ENCODE measurements at places on chromosomes 3 and 15.

DNA sequence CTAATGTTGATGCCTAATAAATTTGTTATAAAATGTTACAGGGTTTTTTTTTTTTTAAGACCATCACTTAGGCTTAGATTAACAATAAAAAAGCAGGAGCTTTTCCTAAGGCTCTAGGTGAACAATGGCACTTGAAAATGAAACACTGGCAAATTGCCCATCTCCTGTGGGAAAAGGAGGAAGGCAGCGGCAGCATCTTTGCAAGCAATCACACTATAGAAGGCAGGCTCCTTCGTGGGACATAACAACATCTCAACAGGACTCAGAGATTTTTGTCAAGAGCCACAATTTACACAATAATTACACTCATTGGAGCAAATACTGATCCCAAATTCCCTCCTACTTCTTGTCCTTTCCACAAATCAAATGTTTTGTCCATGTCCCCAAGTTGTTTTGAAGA is 646.7 kb downstream of the ROBO2 start:
- DNase-seq = no peak

- DNase-seq = no peak
Observed at GRCh38 chr3:108311797-108312196, 15.4 kb downstream of the HHLA2 start.

DNA sequence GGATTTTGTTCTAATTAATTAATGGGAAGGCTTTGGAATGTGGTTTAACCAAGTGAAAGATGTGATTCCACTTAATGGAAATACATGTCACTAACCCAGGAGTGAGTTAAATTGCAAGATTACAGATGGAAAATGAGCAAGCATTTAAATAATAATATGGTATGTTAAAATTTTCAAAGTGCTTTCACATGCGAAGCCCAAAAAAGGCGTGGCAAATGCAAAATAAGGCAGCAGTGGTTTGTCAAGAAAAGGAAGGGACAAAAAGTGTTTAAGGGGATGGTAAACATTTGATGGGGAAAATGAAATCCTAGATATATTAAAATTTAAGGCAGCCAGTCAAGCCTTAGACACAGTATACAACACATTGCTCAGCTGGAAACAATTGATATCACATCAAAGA is 2.9 kb downstream of the TICRR start:
- no peak for DNase-seq

- DNase-seq = no peak
Observed at GRCh38 chr3:129505341-129505740, 23.1 kb upstream of the RHO start.

GRCh38 chr3:71582612-71583565 is 639 bp downstream of the FOXP1 start:
- peak; percentile 14 for DNase-seq

DNA sequence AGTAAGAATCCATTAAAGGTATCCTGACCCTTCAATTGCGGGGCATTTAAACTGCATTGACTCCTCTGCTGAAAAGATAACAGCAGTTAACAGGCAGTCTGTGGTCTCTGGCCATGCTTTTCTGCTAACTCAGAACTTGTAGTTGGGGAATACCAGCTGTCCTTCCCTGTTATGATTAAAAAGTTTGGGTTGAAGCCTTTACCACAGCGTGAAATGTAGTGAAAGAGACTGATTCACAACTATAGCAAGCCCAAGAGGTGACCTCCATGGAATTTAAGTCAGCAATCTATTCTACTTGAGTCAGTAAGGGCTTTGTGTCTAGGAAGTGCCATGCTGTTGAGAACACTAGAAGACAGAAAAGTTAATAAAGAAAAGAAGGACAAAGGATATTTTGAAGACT is 1037.3 kb downstream of the SI start:
- no peak for DNase-seq

DNA sequence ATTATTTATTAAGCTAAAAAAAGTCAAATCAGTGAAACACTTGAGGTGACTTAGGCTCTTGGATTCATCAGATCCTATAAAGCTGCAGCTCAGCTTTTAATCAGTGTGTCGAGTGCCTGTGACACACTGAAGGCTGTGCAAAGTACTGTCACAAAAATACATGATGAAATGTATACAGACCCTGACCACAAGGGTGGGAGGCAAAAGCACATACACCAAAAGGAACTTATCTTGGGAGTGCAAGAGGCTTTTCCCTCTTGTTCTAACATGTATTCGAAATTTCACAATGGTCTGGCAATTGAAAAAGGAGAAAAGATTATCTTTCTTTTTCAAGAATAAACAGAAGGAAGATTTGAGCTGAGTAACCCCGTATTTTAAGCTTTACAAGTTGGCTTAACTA is 35.9 kb downstream of the VGLL4 start:
- DNase-seq = no peak

DNA sequence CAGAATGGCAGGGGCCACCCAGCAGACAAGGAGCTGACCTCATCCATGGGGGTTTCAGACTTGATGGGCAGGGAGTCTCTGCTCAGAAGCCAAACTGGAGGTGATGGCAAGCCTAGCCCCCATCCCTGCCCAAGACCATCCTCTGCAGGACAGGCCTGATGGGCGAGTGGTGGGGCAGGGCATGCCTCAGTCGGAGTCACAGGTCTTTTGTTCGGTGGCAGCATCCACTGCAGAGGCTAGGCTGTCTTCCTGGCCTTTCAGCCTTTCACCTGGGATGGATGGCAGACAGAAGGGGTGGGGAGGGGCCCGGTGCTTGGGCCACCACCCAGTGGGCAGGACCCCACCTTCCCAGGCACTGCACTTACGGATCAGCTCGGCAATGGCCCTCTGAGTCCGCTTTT is 44.4 kb downstream of the PTH1R start:
- no peak for DNase-seq

DNA sequence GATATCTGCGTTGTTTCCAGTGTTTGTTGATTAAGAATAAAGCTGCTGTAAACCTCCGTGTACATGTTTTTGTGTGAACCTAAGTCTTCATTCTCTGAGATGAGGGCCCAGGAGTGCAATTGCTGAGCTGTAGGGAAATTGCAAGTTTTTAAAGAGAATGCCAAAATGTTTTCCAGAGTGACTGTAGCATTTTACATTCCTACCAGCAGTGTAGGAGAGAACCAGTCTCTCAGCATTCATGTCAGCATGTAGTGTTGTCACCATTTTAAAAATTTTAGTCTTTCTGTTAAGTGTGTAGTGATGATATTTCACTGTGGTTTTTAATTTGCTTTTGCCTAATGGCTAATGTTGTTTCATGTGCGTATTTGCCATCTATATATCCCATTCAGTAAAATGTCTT is 3.4 kb upstream of the MGLL start:
- DNase-seq = no peak

DNA sequence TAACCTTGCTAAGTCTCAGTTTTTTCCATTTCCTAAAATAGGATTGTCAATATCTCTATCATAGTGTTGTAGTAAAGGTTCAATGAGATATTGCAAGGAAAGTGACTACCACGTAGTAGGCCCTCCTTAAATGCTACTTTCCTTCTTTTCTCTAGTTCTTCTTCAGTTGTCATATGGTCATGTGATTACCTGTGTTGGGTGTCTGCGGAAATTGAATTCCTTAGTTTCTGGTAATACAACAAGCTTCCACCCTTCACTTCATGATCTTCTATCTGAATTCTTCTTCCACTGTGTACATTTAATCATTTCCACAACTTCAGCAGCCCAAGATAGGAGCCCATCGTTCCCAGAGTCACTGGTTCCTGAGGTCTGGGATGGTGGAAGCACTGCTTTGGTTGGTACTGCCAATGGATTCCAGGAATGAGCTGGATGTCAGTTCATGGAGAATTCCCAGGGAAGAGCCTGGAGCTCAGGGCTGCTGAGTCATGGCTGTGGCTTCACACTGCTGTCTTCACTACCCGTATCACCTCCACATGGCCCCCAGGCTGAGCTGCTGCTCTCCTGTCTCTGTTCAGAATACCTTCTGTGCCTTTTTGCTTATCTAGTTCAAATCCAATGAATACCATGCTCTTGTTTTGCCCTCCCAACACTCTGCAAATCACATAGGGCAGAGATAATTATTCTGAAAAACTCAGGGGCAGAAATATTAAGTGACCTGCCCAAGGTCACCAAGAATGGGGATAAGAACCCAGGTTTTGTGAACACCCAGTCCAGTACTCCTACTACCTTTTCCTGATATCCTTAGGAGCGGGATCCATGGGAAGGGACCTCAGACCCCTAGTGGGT is 98.6 kb downstream of the RPL39L start:
- DNase-seq = no peak

GRCh38 chr3:132033471-132033870 is 1.3 kb downstream of the CPNE4 start:
- DNase-seq = no peak

DNA sequence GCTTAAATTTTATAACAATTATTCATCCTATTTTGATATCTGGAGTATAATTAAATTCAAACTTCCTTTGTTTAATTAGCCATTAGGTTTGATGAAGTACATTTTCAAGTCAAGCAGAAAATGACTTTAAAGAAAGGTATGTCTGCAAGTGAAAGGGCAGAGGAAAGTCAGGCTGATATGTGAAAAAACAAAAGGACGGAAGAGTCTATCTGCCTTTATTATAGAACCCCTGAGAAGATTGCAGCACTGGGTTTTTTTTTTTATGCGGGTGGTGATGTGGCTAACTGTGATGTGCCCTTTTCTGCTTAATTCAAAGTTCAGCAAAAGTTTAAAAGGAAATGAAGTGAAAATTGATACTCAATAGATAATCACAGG is 83.2 kb downstream of the COL8A1 start:
- DNase-seq = no peak

All from activated T-helper 1 cell treated with anti-CD3 and anti-CD28 coated beads, Interleukin-2, amount 50 U/mL, for 16 hours (primary cell).